ENCODE measurements at places on chromosomes 16 and 17.

- DNase-seq: no peak
These were observed 44.7 kb upstream of the MEAK7 start for GRCh38 chr16:84548971-84549844.

GRCh38 chr16:15816228-15816627 is 40.6 kb downstream of the MYH11 start:
- no peak for DNase-seq

DNA sequence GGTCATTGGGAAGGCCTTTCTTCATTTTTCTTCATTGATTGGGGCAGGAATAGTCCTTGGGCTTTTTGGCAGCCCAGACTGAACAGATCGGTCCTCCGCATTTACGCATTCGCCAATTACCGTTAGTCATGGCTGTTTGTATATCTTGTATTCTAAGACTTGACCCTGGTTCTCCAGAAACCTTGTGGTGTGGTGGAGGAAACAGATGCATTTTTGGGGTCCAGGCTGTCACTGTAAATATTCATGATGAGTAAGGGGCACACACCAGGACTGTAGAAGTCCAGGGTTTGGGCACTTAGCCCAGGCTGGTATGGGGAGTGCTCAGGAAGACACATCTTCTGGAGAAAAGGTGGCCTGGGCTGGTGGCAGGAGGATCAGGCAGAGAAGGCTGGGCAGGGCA is 371.6 kb downstream of the CPPED1 start:
- no peak for DNase-seq

GRCh38 chr16:81752225-81752875 is 26.7 kb upstream of the PLCG2 start:
- DNase-seq: no peak

- no peak for DNase-seq
These were observed 10.5 kb upstream of the PIK3R6 start for GRCh38 chr17:8877984-8878383.

GRCh38 chr17:48478224-48479013 is 48.4 kb upstream of the SKAP1 start:
- no peak for DNase-seq

DNA sequence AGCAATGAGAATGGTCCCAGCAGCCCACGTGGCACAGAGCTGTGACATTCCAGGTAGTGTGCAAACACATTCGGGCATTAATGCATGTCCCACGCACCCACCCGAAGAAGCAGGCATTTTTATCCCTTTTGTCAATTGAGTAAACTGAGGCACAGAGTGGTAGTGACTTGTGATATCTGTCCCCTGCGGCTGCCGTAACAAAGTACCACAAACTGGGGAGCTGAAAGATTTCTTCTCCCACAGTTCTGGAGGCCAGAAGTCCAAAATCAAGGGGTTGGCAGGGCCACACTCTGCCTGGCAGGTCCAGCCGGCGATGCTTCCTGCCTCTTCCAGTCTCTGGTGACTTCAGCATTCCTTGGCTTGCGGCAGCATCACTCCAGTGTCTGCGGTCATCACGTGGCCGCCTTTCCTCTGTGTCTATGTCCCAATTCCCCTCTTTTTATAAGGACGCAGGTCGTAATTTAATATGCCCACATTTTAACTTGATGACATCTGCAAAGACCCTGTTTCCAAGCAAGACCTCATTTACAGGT is 221.9 kb upstream of the GSE1 start:
- no peak for DNase-seq

Measured in NCI-H1930 (cell line).